ENCODE measurements at places on chromosomes 12 and 14.
A peak's percentile ranks its signal among the peaks of the same experiment; 100 is the strongest.

GRCh38 chr12:5213990-5214389, 170.3 kb downstream of the KCNA5 start:
- DNase-seq, result no peak

DNA sequence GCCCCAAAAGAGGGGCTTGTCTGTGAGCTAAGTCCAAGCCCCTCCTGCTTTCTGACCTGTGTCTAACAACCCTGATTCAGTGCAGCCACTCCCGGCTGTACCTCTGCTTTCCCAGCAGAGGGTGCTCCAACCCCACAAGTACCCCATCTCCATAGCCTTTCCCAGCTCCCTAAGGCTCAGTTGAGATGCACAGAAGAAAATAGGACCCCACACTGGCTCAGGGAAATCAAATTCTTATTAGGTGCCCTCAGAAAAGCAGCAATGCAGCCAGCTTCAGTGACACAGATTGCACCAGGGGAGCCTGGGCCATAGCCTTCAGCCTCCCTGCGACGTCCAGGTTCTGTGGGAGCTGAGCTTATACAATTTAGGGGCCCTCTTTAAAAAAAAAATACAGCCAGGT, 49.9 kb downstream of the LRRC74A start:
- peak; percentile 63 for DNase-seq

DNA sequence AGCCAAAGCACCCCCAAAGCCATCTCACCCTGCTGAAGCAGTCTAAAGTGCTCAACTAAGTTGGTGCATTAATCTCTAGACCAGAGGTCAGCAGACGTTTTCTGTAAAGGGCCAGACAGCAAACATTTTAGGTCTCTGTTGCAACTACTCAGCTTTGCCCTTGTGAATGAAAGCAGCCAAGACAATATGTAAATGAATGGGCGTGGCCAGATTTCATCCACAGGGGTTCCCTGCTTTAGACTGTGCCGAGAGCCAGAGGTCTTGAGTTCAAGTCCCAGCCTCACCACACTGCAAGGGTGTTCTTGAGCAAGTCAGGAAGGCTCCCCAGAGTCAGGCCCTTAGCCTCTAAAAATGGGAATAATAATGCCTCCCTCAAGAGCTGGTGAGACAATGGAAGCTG, 166.2 kb downstream of the CHST11 start:
- DNase-seq, result no peak

- DNase-seq, result no peak
Measured at GRCh38 chr12:66902020-66902419, 223.1 kb upstream of the GRIP1 start.

DNA sequence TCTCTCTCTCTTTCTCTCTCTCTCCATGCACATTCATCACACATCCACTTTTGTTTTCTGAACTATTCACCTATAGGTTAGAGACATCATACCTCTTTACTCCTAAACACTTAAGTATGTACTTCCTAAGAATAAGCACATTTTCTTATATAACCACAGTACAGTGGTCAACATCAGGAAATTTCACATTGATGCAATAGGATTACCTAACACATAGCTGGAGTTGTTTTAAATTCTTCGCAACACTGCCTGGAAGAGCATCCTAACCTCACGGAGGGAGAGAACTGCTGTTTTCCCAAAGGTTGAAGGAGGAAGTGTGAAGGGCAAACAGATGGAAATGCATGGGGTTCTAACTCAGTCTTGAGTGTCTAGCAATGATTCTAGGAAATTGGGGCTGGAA, 159.2 kb downstream of the SYT1 start:
- peak; percentile 66 for DNase-seq

GRCh38 chr12:1629338-1630132, 504 bp downstream of the WNT5B start:
- DNase-seq, result no peak

DNA sequence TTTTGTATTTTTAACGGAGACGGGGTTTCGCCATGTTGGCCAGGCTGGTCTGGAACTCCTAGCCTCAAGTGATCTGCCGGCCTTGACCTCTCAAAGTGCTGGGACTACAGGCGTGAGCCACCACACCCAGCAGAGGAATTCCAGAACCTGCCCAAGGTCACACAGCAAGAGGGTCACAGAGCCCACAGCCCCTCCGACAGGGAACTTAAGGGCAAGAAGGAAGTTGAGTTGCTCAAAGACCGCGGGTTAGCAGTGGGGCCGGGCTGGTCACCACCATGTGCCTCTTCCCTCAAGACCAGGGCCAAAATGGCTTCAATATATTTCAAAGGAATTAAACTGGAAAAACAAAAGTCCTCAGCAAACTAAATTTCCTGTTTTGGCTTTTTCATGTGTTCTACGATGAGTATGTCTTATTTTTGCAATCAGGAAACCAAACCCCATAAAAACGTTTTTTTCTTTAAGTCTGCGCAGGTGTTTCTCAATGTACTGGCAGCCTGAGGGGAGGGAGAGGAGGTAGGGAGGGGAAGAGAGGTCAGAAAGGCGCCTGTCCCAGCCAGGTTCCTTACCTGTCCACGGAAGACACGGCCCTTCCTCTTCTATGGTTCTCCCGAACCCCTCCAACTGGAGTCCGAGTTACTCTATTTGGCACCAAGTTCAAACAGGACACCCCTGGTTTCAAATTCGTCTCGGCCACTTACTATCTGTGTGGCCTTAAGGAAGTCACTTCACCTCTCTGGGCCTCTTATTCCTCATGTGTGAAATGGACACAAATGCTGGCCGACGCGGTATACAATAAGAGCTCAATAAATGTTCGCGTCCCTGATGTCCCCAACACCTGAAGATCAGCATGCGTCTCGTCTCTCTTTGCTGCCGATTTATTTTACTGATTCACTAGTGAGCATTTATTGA, 778 bp downstream of the SLC8B1 start:
- DNase-seq, result no peak

DNA sequence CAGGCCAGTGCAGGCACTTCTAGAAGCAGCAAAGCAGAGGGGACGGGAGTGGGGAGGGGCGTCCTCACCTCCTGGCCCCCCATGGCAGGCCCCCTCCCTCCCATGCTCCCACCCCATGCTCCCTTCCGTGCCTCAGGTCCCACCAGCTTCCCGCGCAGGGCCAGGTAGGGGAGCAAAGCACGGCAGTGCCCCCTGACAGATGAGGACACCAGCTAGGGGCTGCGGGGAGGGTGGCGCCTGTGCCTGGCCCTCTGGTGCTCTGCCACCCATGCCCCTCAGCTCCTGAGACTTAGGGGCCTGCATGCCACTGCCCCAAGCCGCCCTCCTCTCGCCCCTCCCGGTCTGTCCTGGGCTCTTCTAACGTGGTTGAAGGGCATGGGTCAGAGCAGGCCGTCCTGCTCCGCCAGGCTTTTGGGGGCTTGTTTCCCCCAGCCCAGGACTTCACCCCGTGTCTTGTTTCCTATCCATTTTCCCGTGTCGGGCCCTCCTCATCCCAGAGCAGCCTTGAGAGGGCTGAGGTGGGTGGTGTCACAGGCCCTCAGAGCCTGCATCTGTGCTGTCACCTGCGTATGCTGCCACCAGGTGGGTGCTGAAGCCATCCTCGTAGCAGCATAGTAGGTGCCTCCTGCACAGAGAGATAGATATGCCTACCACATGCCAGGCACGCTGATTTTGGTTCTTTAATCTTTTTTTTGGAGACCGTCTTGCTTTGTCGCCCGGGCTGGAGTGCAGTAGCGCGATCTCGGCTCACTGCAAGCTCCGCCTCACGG, 10.2 kb downstream of the TRMT61A start:
- no peak for DNase-seq

DNA sequence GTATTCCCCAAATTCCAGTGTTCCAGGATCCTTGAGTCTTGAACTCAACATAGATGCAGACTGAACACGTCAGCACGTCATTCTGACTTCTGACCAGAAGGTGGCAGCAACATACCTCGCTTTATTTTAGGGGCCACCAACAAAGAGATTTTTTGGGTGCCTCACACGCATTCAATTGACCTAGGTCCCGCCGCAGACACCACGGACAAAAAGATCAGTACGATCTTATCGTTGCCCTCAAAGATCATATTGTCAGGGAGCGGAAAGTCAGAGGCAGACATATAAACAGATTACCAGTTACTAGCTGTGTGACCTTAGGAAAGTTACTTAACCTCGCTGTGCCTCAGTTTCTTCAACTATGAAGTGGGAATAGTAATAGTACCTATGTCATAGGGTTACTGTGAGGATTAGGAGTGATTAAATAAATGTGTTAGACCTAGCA, 6.5 kb upstream of the PRPH start:
- peak; percentile 34 for DNase-seq

GRCh38 chr14:22822571-22823098, 7.1 kb upstream of the MRPL52 start:
- peak; percentile 77 for DNase-seq

GRCh38 chr12:90062799-90063198, 354.2 kb upstream of the ATP2B1 start:
- DNase-seq, result peak; percentile 36

DNA sequence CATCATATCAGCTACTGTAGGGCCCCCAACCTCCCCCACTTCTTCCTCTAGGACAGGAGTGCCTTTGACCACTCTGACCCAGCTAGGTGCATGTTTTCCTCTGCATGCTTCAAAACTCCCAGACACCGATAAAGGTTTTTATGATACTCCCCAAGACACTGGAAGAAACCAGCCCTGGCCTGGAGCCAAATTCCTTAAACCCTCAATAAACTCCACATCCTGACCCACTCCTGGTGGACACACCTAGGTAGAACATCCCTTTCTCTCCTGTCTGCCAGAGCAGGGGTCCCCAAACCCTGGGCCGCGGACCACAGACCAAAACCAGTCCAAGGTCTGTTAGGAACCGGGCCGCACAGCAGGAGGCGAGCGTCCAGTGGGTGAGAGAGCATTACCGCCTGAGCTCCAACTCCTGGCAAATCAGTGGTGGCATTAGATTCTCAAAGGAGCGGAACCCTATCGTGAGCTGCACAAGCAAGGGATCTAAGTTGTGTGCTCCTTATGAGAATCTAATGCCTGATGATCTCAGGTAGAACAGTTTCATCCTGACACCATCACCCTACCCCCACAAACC, 49.6 kb downstream of the NT5DC3 start:
- DNase-seq, result no peak

GRCh38 chr14:64388533-64389285, 556 bp downstream of the MTHFD1 start:
- peak; percentile 26 for DNase-seq

DNA sequence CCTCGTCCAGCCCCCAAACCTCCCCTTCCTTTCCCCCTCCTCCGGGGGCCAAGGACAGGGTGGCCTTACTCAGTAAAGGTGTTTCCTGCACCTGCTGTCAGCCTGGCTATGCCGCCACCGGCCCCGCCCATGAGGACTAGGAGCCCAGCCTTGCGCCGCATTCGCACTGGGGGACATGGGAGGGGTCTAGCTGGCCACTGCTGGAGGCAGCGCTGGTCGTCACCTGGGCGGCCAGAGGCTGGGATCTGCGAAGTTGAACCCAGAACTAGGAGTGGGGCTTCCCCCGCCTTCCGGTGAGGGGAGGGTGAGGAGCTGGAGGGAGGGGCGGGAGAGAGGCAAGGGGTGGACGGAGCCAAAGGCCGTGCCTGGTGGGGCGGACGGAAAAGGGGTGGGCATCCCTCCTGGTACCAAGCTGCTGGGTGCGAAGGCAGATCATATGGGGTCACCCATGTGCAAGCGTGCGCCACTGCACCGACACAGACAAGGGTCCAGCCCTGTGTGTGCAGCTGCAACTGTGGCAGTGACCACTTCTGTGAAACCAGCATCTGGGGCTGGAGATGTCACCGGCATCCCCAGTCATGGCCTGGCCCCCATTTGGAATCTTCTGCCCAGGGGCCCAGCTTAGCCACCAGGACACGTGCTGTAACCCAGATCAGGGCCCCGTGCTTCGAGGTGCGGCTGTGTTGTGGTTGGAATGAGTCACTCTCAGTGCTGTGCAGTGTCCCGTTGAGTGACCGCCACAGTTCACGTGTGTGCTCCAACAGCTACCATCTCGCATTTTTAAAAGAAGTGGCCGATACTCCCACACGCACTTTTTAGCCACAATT, 8.5 kb downstream of the AMN start:
- DNase-seq, result peak; percentile 22

- DNase-seq, result no peak
Measured at GRCh38 chr14:67199016-67199415, 9.8 kb downstream of the GARIN2 start.

DNA sequence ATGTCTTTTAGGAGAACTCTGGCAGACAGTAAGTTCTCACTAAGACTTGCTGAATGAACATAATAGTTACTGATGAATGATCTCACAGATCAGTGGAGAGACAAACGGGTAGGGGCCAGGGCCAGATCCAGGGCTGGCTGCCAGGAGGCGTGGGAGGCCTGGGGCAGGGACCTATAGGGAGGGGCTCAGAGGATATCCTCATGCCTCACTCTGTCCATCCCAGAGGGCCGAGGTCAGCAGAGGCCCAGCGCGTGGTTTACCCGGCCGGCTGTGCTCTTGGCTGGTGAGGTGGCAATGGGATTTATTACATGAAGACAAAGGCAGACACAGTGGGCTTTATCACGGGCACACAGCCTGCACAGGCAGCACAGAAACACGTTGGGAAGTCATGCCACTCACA, 85.4 kb downstream of the CHGA start:
- peak; percentile 77 for DNase-seq

- DNase-seq, result peak; percentile 97
Measured at GRCh38 chr14:69055125-69055524, 76.0 kb upstream of the ACTN1 start.

- no peak for DNase-seq
Measured at GRCh38 chr14:90381999-90382451, 14.8 kb upstream of the CALM1 start.

GRCh38 chr12:56461235-56462159, 6.9 kb upstream of the SPRYD4 start:
- DNase-seq, result peak; percentile 23

DNA sequence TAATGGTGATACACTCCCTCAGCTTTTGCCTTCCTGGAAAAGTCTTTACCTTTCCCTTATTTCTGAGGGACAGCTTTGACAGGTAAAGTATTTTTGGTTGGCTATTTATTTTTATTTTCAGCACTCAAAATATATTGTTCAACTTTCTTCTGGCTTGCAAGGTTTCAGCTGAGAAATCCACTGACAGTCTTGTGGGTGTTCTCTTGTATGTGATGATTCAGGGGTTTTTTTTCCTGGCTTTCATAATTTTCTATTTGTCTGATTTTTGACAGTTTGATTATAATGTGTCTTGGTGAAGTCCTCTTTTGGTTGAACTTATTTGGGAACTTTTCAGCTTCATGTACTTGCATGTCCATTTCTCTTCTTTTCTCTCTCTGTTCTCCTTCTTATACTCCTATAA, 73.7 kb upstream of the OTOGL start:
- DNase-seq, result no peak

- peak; percentile 16 for DNase-seq
Measured at GRCh38 chr12:71684081-71684480, 1.8 kb upstream of the TMEM19 start.

DNA sequence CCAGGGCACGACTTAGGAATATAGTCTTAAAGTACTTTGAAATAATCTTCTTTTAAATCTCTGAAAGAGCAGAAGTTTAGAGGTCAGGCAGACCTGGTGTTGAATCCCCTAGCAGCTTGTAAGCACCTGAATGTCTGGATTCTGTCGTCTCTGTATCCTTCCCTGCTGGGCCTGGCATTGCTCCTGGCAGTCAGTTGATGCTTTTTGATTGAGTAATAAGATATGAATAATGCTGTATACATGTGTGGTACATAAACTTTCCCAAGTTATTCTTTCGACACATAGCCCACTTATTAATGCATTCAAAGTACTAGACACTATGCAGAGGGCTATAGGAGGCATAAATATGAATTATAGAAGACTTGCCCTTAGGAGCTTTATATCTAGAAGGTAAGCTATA, 31.4 kb downstream of the EVL start:
- peak; percentile 90 for DNase-seq

- DNase-seq, result no peak
Measured at GRCh38 chr12:107330831-107331431, 237.6 kb upstream of the CRY1 start.
